Hippocampal formation (tissue), 2 donors: ENCODE measurements at places on chromosomes 4 and X.

- DNase-seq: peak; percentile 73
Measured at GRCh38 chr4:20418861-20419451, 167.3 kb downstream of the SLIT2 start.

DNA sequence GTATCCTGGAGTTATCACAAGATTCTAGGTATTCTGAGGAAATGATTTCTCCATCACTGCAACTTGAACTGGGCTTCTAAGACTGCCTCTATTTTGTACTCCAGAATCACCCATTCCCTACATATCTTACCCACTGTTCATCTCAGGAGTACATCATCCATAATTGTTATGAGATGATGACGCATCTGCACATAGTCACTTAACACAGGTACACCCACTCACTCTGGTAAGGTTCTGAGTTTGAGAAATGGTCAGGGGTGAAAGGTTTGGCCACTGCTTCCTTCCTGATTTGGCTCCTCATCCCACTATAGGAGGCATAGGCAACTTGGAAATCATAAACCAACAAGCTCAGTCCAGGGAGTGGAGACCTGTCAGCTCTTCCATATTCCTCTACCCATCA is 143.9 kb downstream of the GLRA2 start:
- DNase-seq: no peak

DNA sequence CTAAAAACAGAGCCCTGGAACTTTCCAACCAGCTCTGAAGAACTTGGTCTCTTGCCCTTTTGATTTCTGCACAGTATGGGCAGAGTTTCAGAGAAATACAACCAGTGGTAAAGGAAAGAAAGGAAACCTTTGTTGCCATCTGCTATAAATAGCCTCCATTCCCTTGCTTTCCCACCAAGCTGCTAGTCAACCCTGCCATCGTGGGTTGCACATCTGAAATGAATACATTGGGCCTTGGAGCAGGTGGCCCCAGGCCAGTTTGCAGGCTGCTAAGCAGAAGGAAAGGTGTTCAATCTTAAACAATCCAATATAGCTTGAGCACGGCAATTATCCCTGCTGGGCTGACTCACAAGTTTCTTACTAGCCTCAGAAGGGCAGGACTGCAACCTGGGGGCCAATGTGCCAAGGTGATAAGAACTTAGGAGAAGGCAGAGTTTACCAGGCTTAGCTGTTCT is 142.5 kb downstream of the PPARGC1A start:
- peak; percentile 26 for DNase-seq

DNA sequence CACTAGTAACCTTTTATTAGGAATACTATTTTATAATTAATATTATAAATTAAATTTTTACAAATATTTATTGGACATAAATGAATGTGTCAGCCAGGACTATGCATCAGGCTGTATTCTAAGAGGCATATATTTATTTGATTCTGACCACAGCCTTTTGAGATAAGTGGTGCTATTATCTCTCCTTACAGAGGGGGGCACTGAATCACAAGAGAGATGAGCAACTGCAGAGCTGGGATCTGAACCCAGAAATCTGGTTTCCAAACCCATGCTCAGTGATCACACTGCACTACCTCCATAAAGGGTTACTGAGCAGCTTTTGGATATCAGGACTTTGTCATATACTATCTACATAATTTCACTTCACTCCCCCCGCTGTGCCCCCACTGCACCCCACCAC is 322.0 kb downstream of the TMA16 start:
- DNase-seq: no peak

GRCh38 chr4:172142281-172142741 is 329.1 kb downstream of the GALNTL6 start:
- DNase-seq: no peak

GRCh38 chr4:48667148-48667547 is 112.9 kb downstream of the FRYL start:
- DNase-seq: no peak

DNA sequence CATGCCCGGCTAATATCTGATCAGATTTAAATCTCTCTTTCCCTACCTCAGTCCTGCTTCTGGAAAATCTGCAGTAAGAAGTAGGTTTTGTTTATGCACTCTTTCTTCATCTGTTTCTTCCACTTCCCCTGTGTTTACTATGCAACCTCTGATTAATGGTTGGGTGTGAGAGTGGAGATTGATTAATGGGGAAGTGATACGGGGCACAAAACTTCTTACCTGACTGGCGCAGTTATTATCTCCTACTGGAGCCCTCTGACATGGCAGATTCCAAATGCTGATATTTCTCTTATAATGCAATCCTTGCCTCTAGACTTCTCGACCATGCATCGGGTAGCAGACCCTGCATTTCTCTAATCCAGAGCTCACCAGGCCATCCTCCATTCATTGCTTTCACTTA is 60.2 kb upstream of the HPGD start:
- DNase-seq: no peak
